ENCODE measurements at places on chromosomes 5 and 9. TPM values are rescaled to one million over a fixed set of nuclear protein-coding genes. Genes with fewer than 3 reads are reported as not detected.

GRCh38 chr5:112119508-112119907 is 299.6 kb downstream of the EPB41L4A start:
- DNase-seq = peak; percentile 18

GRCh38 chr5:42750507-42750906 is 6.1 kb upstream of the CCDC152 start:
- DNase-seq = no peak

GRCh38 chr5:11981986-11982385 is 77.7 kb upstream of the CTNND2 start:
- no peak for DNase-seq

- peak; percentile 95 for DNase-seq
Observed at GRCh38 chr9:105359892-105360291, 87.9 kb upstream of the FSD1L start.

The FOXD4L4 gene
- not detected for total RNA-seq

The PCDHB2 gene
- total RNA-seq = 44.3 TPM

All from astrocyte (in vitro differentiated cells and primary cell).